ENCODE measurements at places on chromosomes 16 and 17. TPM values are rescaled to one million over a fixed set of nuclear protein-coding genes. Genes with fewer than 3 reads are reported as not detected.

Gene EFNB3
- total RNA-seq: 0.15 TPM

Gene BAIAP3
- total RNA-seq: 3.2 TPM

Gene GJC1
- 19.5 TPM for total RNA-seq

Gene PDP2
- total RNA-seq: 29.2 TPM

Gene SLC12A3
- total RNA-seq: 0.88 TPM

Gene CTF1
- total RNA-seq: 0.68 TPM

Gene GRIN2C
- 0.55 TPM for total RNA-seq

DNA sequence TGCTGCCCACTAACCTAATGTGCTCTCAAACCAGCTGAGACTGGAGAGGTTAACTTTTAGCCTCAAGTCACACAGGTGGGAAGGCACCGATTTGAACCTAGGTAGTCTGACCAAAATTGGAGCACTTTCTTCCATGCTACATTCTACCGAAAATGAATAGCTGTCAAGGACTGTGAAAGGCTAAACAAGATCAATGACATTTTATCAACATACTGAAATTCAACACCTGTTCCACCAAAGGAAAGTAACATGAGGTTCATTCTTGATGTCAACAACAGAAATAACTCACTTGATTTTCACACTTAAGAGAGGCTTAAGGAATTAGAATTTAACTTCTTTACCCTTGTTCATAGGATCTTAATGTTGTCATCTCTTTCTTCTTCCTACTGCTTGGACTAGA is 284.4 kb upstream of the MON1B start:
- no peak for DNase-seq

- DNase-seq: peak; percentile 89
These were observed at the start of gene SLC12A4 for GRCh38 chr16:67968400-67969253. Gene SLC12A4, minus strand, starts transcription at chr16:67968637. Its CDS starts 84 bp downstream, at chr16:67968553.

- no peak for DNase-seq
These were observed 1.8 kb downstream of the KIAA0513 start for GRCh38 chr16:85029408-85029784.

DNA sequence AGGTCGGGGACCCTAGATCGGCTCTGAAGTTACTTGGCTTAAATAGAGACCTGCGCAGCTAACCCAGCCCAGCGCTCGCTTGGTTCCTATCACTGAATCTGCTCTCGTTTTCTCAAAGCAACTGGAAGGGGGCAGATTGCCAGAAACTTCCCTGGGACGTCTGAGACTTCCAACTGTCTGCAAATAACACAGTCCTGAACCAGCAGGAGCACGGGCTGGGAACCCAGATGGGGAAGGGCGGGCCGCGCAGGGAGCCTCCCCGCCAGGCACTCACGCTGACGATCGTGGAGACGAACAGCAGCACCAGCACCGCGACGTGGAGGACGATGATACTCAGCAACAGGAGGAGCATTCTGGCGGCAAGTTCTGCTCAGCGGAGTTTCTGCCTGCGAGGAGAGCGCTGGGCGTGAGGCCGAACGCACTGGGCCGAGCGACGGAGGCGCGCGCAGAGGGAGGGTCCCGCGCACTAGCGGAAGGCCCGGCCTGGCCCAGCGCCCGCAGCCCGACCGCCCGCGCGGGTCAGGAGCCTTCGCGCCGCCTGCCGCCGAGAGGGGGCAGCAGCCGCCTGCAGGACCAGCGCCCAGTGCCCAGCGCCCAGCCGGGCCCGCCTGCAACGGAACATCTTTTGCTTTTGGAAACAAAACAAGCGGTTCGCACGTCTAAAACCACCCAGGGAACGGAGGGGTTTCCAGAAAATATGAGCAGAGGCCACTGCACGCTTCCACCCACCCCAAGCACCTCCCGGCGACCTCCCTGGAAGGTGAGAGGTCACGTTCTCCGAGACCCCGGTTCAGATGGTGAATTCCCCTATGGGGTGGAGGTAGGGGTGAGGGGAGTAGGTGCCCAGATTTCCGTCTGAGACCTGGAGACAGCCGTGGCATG is 4.5 kb downstream of the PMP22 start:
- no peak for DNase-seq

GRCh38 chr17:57966875-57967274 is 11.7 kb upstream of the CUEDC1 start:
- DNase-seq: no peak

- DNase-seq: no peak
These were observed 16.4 kb downstream of the ST3GAL2 start for GRCh38 chr16:70422543-70422942.

DNA sequence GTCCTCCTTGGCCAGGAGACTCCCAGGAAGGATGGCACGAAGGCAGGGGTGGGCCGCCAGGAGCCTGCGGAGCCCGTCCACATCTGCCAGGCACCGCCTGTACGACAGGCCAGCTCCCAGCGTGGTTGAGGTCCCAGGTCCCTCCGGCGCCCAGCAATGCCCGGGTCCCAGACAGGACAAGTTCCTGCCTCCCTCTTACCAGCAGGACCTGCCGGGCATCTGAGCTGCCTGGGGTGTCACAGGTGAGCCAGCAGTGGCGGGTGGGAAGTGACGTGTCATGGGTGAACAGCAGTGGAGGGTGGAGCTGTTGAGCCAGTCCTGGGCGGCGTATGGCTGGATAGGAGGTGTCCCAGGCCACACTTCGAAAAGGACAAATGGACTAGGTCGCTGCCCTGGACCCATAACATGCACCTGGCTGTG is 15.7 kb upstream of the BAHCC1 start:
- DNase-seq: no peak

DNA sequence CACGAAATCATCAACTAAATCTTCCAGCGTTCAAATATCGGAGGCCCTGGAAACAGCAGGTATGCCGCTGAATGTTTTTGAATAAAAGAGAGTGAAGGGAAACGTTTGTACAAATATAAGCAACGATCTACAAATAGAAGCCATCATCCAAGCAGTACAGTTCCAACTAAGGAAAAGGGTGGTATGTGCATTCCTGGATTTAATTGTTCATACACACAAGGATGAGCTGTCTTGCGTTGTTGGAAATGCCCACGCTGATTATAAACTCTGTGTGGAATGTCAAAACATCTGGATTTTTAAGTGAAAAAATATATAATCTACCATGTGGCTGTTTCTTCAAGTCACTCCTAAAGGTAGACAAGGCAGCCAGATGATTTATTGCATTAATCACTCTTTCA is 191.8 kb upstream of the HSBP1 start:
- DNase-seq: no peak

- DNase-seq: peak; percentile 61
These were observed 67.9 kb downstream of the RAI1 start for GRCh38 chr17:17749025-17749772.

- DNase-seq: no peak
These were observed 2.3 kb upstream of the MT2A start for GRCh38 chr16:56606071-56606475.

GRCh38 chr17:69733171-69734012 is 318.9 kb downstream of the MAP2K6 start:
- DNase-seq: peak; percentile 30

- no peak for DNase-seq
These were observed 6.4 kb upstream of the CACNG4 start for GRCh38 chr17:66957951-66958579.

DNA sequence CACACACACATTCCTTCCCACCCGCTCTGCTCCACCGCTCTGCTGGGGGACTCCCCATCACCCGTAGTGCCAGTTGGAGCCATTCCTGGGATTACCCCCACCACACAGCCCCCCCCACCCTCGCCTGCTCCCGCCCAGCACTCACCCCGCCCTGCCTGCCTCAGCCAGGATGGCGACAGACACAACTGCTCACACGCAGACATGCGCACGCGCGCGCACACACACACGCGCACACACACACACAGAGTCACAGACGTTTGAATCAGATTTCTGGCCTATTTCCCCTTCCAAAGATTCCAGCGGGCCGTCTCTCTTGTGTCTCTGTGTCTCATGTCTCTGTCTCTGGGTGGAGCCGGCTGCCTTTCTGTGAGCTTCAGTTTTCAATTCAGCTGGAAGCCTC is 4.4 kb downstream of the CACNA1G start:
- no peak for DNase-seq

DNA sequence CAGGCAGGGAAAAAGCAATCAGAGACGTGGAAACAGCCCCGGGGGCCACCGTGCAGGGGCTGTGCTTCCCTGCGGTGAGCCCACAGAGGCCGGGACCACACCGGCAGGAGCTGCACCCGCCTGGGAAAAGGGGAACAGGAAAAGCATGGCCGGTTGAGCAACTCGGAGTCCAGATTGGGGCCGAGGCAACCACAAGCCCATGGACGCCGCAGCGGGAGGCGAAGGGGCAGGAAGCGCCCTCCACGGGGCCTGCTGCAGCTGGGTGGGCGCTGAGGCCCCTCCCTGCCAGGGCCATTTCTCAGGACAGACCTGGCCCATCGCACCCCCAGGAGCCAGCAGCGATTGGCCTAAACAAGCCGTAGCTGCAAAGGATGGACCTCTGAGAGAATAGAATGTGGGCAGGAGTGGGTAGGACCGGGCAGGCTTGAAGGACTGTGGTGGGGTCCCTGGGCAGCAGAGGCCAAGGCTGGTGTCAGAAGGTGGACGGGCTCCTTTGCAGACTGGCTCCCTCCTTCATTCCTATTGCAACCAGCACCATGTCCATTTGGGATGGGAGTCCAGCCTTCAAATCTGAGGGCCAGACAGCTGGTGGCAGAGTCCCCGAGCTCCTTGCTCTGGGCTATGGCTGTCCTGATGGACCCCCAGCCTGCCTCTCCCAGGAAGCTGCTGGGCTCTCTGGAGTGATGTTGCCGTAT is 30.4 kb downstream of the COX4I1 start:
- DNase-seq: no peak

GRCh38 chr16:89476811-89477261 is 13.5 kb downstream of the ANKRD11 start:
- peak; percentile 76 for DNase-seq

GRCh38 chr16:89317101-89317671 is 99.7 kb downstream of the ZNF778 start:
- no peak for DNase-seq

- DNase-seq: no peak
These were observed 2.6 kb upstream of the GCGR start for GRCh38 chr17:81801327-81801726.

GRCh38 chr17:61738249-61738648 is 125.1 kb downstream of the BRIP1 start:
- no peak for DNase-seq

- no peak for DNase-seq
These were observed 479.9 kb upstream of the CDH11 start for GRCh38 chr16:65601781-65602180.

GRCh38 chr16:69179328-69180010 is 7.5 kb upstream of the SNTB2 start:
- no peak for DNase-seq

GRCh38 chr16:641326-642188 is at the start of gene MCRIP2:
Gene MCRIP2, plus strand, starts transcription at chr16:641828. Its CDS starts 164 bp downstream, at chr16:641992.
- DNase-seq: peak; percentile 85

- peak; percentile 44 for DNase-seq
These were observed 52.1 kb upstream of the DOC2B start for GRCh38 chr17:233473-233941.

DNA sequence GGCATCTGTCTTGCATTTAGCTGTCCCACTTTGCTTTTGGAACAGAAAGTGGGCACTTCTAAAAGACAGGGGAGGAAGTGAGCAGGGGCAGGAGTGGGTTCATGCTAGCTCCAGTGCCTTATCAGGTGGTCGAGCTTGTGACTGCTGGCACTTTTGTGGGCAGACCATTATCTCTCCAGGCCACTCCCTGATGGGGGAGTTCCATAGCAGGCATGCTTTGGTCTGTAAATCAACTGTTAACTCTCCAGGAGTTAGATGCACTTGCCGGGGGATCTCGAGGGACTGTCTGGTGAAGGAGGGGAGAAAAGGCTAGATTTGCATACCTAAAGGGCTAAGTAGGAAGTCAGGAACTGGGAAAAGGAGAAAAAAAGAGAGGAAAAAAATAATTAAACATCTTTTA is 9.3 kb upstream of the CARD14 start:
- DNase-seq: no peak

Data from OCI-LY7 (cell line).